RCC 7860 (cell line): ENCODE measurements at places on chromosomes 16 and 17.

GRCh38 chr17:39996800-39997199, 16.2 kb downstream of the PSMD3 start:
- DNase-seq: no peak

DNA sequence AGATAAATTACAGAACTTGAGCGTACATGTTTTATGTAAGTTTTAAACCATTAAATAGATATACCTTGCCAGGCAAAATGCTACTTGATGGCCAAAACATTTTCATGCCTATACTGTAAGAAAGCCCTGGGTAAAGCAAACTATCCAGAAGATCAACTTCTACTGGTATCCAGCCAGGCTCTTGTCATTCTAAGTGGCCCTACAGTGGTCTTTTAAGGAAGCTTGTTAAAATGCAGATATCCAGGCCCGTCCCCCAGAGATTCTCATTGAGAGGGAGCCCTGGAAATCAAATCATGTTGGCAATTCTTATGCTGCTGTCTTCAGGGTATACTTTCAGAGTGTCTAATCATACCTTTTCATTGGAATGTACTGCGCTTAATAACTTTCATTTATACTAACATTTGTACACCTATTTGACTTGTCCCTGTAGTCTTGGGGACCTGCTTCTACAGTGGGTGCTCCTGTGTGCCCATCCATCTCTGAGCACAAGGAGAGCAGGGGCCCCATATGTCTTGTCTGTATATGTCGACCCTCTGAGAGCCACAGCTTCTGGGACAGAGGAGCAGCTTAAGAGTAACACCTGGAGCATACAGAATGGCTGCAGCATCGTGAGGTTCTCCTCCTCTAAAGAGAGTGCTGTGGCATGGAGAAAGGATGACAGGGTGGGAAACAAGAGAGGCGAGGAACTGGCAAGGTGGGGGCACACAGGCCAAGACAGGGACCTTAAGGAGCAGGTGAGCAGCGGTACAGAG, 43.6 kb upstream of the ANKFY1 start:
- DNase-seq: no peak

DNA sequence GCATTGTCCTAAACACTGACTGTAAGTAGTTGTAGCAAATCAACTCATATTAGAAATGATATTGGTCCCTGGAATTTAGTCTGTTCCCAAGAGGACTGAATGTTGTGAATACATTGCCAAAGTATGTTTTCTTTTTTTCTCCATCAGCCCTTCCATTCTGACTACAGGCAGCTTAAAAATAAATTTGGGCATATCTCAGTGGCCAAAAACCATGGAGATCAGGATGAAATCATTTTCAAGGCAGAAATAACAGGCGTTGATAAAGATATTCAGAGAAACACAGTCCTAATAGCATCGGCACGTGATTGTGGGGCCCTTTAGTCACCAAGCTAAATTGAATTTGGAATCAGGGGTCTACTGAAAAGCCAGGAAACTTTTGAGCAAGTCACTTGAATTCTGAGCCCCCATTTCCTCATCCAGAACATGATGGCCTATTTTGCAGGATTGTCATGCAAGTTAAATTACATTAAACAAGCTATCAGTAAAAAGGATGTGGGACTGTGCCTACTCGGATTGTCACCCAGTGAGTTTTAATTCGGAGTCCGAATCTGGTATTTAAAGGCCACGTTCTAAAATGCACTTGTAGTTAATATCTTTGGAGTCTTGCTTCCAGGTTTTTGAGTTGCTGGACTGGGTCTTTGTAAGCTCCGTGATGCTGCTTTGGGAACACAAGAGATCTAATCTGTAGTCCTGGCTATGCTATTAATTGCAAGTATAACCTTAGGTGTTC, 17.1 kb downstream of the HLF start:
- DNase-seq: no peak

DNA sequence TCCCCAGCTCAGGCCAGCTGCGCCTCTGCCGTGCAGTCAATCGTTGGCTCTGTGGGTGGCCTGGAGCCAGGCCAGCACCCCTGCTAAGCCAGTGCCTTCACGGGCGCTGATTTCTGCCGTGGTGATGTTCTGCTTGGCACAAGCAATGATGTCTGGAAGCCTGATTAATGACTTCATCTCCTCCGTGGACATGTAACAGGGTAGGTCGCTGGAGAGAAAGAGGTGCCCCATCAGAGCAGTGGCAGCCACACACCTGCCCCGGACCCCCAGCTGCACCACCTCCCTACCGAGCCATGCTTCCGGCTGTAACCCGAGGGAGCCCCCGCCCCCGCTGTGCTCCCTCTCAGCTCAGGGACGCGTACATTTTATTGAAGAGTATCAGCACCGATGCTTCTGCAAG, 1.9 kb downstream of the ARL16 start:
- DNase-seq: peak; percentile 83

DNA sequence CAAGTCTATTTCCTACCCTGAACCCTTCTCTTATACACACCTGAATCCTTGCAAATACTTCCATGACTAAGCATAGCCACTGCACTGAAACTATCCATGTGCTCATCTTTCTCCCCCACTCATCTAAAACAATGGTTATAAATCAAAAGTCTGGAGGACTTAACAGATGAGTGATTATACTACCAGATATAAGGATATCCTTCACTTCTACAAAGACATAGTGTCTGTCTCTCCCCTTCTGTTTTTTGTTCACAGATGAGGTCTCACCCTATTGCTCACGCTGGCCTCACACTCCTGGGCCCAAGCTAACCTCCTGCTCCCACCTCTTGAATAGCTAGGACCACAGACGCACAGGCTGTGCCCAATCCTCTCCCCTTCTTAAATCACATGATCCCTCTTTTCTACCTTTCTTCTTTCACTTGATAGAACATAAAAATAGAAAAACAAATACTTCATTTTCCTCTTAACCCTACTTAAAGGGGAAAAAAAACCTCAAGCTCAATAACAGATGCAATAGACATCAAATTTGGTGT, 19.2 kb downstream of the CEP112 start:
- no peak for DNase-seq
